ENCODE measurements at places on chromosomes 11 and 22.

DNA sequence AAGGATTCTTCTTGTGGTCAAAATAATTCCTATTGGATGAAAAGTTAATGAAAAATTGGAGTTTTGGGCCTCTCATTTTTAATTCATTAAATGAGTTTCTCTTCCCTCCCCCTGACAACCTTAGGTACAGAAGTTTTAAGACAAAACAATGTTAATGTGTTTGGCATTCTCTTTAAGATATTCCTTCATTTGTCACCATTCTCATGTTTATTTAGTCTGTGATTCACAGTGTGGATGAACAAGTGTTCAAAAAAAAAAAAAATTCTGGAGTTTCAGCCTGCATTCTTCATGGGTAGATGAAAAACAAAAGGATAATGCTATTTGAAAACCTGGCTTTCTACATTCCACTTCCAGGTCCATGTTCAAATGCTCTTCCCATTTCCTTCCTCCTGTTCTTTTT, 172.6 kb upstream of the LUZP2 start:
- DNase-seq: no peak

DNA sequence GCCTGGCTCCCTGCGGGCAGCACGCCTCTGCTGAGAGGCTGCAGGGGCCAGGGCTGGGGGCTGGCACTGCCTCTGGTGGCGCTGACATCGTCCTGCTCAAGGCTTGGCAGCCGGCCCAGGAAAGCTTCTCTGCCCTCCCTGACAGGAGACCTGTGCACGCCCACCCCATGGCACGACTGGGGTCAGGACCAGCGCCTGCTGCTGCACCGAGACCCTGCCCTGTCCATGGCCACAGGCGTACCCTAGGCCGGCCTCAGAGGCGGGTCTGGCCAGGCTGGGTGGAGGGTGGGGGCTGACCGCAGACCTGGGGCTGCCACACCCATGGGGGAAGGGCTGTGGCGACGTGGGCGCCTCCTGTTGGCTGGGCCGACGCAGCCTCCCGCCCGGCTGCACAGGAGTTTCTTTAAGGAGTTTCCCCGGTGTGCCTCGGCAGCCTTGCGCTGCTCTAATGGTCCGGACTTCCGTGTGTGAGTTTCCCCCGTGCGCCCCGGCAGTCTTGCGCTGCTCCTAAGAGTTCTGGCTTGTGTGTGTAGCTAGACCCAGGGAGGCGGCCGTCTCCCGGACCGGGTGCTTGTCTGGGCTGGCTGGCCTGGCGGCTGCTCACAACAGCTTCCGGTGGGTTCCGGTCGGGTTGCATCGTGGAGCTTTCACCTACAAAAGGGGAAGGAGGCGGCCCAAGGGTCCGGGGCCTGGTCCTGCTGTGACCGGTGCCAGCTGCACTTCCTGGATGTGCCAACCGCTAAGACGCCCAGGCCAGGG, 4.6 kb downstream of the TRABD start:
- DNase-seq: peak; percentile 71

DNA sequence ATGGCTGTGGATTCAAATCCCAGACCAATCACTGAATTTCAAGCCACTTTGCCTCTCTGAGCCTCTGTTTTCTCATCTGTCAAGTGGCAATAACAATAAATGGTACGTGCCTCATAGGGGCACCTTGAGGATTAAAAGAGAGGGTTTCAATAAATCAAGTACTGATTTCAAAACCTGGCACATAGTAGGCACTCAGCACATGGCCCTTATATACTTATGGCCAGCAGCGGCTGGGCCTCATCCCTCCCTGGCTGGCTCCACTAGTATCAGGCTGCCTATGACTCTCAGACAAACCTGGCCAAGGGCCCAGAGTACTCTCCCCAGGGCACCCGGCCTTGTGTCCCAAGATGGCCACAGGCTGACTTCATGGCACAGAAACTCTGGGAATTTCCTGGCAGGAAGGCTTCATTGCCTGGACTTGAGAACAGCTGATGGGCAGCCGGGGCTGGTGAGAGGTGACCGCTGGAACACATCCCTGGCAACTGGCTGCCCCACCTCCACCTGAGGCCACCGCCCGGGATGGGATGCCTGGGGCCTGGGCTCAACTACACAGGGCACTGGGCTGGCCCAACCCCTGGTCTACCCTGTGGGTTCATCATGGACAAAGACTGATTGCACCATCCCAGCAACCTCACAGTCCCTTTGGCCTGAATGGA, 3.4 kb downstream of the FADS3 start:
- DNase-seq: no peak

GRCh38 chr11:57547854-57548377, 10.5 kb downstream of the SMTNL1 start:
- DNase-seq: no peak

GRCh38 chr11:17514476-17514875, 29.7 kb downstream of the USH1C start:
- DNase-seq: no peak

DNA sequence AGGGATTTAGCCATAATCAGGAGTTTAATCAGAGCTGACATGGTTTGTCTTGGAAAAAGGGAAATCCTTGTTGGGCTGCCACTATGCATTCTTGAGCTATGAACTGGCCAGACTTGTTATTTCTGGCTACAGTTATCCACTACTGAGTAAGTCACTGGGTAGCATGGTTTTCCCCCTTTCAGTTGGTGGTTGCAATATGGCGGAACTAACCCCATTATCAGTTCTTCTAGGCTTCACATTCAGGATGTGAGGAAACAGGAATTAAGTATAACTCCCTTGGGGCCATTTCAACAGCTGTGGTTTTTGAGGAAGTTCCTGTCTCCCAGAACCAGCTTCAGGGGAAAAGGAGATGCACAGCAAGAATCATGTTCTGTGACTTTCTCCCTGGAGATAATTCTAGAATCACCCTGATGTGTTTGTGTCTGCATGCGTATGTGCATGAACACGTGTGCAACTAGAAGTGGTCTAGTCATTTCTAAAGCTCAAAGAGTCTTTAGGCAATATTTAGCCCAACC, 103.0 kb upstream of the CD44 start:
- DNase-seq: peak; percentile 68

- no peak for DNase-seq
Measured at GRCh38 chr11:62146476-62147200, 22.8 kb downstream of the INCENP start.

GRCh38 chr11:120167659-120168058, 29.7 kb upstream of the TRIM29 start:
- no peak for DNase-seq

GRCh38 chr11:110463153-110463552, 33.4 kb downstream of the FDX1 start:
- DNase-seq: peak; percentile 90

DNA sequence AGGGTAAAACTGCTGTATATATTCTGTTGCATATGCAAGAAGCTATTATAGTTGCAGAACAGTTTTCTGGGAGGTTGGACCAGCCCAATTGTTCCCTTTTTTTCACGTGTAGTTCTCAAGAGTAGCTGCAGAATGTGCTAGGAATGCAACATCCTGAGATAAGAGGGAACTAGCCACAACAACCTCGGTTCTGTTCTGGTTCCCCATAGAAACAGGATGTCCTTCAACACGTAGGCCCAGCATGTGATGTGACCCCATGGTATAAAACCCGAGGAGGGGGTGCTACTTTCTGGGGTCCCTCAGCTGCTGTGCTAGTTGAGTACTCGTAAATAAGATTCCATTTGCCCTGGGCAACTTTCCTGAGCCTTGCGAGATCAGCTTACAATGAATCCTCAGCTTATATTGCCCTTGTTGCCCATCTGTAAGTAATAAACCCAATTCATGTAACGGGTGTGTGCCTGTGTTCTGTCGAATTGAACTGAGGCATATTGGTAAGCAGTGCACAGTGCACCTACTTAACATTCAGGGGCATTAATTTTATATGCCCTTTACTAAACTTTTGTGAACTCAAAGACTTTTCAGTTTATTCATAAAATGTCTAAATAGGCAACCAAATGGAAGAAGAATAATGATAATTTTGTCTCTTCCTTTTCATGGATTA, 23.0 kb upstream of the TRAF6 start:
- no peak for DNase-seq

DNA sequence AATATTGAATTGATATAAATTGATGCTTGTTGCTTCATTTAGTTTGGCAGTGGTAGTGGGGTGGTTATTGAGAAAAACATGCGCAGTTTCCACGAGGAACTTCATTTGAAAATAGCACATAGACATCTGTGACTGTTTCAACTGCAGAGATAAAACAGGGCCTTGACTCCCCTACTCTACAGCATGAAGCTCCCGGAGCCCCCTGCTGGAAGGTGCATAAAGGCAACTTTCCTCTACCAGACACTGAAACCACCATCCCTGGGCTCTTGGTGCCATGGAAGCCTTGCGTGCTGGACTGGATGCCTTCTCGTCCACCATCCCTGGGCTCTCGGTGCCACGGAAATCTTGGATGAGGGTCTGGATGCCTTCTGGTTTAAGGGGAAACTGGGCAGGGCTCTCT, 195.9 kb downstream of the CSNK2A3 start:
- peak; percentile 62 for DNase-seq

DNA sequence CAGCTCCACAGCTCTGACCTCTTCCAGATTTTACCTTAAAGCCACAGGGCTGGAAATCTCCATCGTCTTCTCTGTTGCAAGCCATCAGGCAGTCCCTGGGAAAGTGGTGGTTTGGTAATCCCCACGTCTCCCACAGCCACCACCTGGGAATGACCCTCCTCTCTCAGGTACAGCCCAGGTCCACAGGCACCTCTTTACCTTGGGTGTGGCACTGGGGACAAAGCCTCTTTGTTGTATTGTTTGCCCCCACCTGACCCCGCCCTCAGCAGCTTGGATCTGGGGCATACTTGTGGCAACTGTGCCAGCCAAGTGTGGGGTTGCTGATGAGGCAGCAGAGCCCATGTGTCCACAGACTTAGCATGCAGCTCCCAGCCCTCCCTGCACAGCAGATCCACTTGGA, 77.6 kb downstream of the LRRC32 start:
- DNase-seq: peak; percentile 91

DNA sequence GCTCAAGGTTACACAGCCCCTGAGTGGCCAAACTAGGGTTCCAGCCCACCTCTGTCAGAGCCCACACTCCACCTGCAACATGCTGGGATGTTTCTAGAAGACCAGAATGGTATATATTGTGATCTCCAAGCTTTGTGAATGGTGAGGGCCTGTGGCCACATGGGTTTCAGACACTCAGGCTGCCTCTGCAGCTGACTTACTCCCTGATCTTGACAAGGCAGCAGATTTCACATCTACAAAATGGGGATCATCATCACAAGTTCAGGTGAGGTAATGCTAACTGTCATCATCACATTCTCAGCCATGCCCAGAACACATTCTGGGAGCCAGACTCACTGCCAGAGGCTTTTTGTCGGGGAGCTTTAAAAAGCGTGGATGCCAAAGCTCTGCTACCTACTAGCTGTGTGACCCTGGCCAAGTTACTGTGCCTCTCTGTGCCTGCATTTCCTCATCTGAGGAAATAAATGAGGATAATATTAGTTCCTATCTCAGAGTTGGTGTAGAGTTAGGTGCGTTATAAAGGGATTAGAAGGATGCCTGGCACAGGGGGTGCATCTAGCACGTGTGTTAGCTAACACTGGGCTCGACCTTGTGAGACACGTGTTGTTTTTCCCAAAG, 24.9 kb upstream of the WNT11 start:
- no peak for DNase-seq

DNA sequence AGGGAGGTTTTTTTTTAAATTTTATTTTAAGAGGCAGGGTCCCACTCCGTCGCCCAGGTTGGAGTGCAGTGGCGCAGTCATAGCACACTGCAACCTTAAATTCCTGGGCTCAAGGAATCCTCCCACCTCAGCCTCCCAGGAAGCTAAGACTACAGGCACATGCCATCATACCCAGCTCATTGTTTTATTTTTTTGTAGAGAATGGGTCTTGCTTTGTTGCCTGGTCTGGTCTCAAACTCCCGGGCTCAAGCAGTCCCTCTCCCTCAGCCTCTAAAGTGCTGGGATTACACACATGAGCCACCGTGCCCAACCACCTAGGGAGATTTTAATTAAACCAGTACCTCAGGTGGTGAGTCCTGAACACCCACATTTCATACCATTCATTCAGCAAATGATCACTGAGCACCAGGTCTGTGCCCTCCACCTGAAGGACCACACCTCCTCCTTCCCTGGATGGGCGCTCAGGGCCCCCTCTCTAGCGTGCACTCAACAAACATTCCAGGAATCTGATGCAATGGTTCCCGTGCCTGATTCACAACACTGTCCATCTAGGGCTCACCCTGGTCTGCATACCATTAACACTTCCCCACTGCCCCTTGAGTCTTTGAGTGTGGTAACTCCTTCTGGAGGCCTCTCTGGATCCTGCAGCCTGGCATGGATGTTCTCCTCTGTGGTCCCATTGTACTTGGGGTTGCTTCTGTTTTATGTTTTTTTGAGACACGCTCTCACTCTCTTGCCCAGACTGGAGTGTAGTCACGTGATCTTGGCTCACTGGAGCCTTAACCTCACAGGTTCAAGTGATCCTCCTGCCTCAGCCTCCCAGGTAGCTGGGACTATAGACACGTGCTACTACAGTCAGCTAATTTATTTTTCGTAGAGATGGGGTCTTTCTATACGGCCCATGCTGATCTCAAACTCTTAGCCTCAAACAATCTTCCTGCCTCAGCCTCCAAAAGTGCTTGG, 9.6 kb upstream of the MYH9 start:
- no peak for DNase-seq

DNA sequence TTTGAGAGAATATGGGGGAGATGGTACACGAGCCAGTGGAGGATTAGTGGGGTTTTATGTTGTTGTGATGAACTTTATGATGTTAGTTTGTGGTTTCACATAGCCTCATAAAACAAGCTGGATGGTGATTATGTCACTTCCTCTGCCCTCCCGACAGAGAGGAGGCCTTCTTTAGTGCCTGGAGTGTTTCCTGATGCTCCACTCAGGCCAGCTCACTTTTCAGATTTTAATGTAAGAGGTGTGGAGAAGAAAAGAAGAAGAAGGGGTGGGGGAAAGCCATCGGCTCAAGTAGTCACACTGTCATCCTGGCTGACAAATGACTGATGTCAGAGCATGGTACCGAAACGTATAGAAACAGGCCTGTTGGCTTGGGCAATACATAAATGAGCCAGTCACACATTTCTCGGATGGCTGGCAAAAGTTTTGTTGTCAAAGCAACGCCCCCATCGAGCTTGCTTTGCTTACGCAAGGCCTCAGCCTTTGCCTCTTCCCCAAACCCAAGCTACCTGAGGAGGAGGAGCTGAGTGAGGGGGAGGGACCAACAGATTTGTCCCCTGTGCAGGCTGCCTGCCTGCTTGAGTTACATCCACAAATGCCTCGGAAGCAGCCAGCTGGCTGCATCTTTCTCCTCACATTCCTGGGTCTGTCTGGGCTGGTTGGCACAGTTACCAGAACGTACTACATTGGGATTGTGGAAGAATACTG, at the start of gene HEPHL1:
Gene HEPHL1 (plus strand): TSS at position 578 of the 705 bp plus-strand sequence. CDS start 15 bp downstream, at position 593.
- DNase-seq: no peak

DNA sequence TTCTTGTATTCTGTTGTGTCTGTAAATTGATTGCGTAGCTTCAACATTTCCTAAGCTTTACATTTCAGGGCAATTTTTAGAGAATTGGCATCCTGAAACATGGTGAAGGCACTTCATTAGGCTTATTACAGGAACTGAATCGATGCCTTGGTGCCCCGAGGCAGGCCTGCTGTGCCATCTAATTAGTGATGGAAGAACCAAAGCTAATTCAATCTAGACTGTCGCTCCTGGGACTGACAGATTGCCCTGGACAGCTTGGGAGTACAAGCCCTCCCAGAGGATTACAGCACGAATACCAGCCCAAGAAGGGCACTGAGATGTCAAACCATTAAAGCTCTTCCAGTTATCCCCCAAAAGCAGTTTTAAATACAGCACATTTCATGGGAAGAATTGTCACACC, 243.2 kb upstream of the ZC3H12C start:
- peak; percentile 80 for DNase-seq
